Purkinje cell (primary cell): ENCODE measurements at places on chromosomes 6 and 20. TPM values are rescaled to one million over a fixed set of nuclear protein-coding genes. Genes with fewer than 3 reads are reported as not detected.

C6orf132 gene
- polyA plus RNA-seq, result not detected in 2 replicates

CGAS gene
- 0.12 and 2.1 TPM in 2 replicates for polyA plus RNA-seq

NR2E1 gene
- not detected in 2 replicates for polyA plus RNA-seq

HBS1L gene
- polyA plus RNA-seq, result 92.5 and 139 TPM in 2 replicates

DEFB124 gene
- not detected in 2 replicates for polyA plus RNA-seq

WFDC10B gene
- not detected in 2 replicates for polyA plus RNA-seq

TP53TG5 gene
- 2.1 and 3.8 TPM in 2 replicates for polyA plus RNA-seq

SLC26A8 gene
- 1.4 and 2.9 TPM in 2 replicates for polyA plus RNA-seq

POM121L2 gene
- not detected in 2 replicates for polyA plus RNA-seq

NFATC2 gene
- polyA plus RNA-seq, result 0.20 TPM in 1 of 2 replicates, not detected in the other

HRH3 gene
- not detected in 2 replicates for polyA plus RNA-seq

IRF4 gene
- polyA plus RNA-seq, result not detected in 2 replicates

AVP gene
- polyA plus RNA-seq, result not detected in 2 replicates

TMC2 gene
- polyA plus RNA-seq, result 0.54 TPM in 1 of 2 replicates, not detected in the other

TRAPPC3L gene
- 0.30 TPM in 1 of 2 replicates, not detected in the other for polyA plus RNA-seq

TSPO2 gene
- polyA plus RNA-seq, result not detected in 2 replicates

SNPH gene
- polyA plus RNA-seq, result 1.0 and 1.5 TPM in 2 replicates

RIPPLY2 gene
- 45.2 and 54.9 TPM in 2 replicates for polyA plus RNA-seq

CDKN1A gene
- 0.27 TPM in 1 of 2 replicates, not detected in the other for polyA plus RNA-seq

ATXN1 gene
- 3.8 and 6.9 TPM in 2 replicates for polyA plus RNA-seq

TP53INP2 gene
- polyA plus RNA-seq, result 3.0 and 4.1 TPM in 2 replicates

IL17F gene
- 7.1 and 12.9 TPM in 2 replicates for polyA plus RNA-seq

PKHD1 gene
- polyA plus RNA-seq, result 0.04 TPM in 1 of 2 replicates, not detected in the other

ERVFRD-1 gene
- polyA plus RNA-seq, result 0.39 TPM in 1 of 2 replicates, not detected in the other

C6orf62 gene
- 56.7 and 74.4 TPM in 2 replicates for polyA plus RNA-seq

SPAG4 gene
- polyA plus RNA-seq, result not detected in 2 replicates

IPCEF1 gene
- 0.80 and 8.5 TPM in 2 replicates for polyA plus RNA-seq

LKAAEAR1 gene
- polyA plus RNA-seq, result not detected in 2 replicates

CAP2 gene
- polyA plus RNA-seq, result 157 and 233 TPM in 2 replicates

PAX1 gene
- polyA plus RNA-seq, result not detected in 2 replicates

SLC17A4 gene
- polyA plus RNA-seq, result not detected in 2 replicates

AGPAT4 gene
- polyA plus RNA-seq, result 0.52 and 3.0 TPM in 2 replicates

GJA10 gene
- polyA plus RNA-seq, result not detected in 2 replicates

TRIM15 gene
- not detected in 2 replicates for polyA plus RNA-seq

PDYN gene
- polyA plus RNA-seq, result 0.82 TPM in 1 of 2 replicates, not detected in the other

ECT2L gene
- 0.31 TPM in 1 of 2 replicates, not detected in the other for polyA plus RNA-seq

FABP7 gene
- 164 and 244 TPM in 2 replicates for polyA plus RNA-seq

CST5 gene
- polyA plus RNA-seq, result not detected in 2 replicates

NKAPL gene
- polyA plus RNA-seq, result 6.6 and 12.0 TPM in 2 replicates

TOMM6 gene
- 535 and 586 TPM in 2 replicates for polyA plus RNA-seq

BHLHE23 gene
- polyA plus RNA-seq, result not detected in 2 replicates

TGM2 gene
- polyA plus RNA-seq, result not detected in 2 replicates

HLA-DRB5 gene
- not detected in 2 replicates for polyA plus RNA-seq

TBP gene
- 13.1 and 18.3 TPM in 2 replicates for polyA plus RNA-seq
